ENCODE measurements at places on chromosomes 2 and 18.

- no peak for DNase-seq
Observed at GRCh38 chr2:522776-523175, 154.4 kb downstream of the TMEM18 start.

DNA sequence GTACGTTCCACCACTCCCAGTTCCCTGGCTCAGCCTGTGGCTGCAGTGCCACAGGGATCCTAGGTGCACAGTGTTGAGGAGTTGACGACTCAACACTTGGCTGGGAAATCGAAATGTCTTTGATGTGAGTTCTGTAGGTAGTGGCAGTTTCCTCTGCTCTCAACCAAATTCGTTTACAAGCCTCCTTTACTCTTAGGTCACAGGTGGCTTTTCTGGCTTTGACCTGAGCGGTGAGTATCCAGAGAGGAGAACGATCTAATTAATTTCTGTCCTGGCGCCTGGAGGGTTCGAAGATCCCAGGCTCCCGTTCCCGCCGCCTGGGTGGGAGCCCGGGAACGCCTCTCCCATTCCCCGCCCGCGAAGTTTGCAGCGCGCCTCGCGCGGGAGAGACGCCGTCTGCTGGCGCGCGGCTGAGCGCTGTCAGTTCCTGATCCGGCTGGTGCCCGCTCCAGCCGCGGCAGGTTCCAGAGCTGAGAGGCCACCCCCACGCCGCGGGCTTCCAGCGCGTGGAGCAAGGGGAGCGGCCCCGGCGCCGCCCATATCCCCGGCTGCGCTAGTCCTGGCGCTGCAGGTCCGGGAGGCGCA lies at the start of gene LAMA3:
TSS of gene LAMA3 (plus strand) at position 423 of the 585 bp plus-strand sequence. CDS start 231 bp downstream, outside the sequence.
- DNase-seq, result peak; percentile 56

GRCh38 chr2:41966431-41966893 lies 81.4 kb upstream of the PKDCC start:
- DNase-seq, result no peak

DNA sequence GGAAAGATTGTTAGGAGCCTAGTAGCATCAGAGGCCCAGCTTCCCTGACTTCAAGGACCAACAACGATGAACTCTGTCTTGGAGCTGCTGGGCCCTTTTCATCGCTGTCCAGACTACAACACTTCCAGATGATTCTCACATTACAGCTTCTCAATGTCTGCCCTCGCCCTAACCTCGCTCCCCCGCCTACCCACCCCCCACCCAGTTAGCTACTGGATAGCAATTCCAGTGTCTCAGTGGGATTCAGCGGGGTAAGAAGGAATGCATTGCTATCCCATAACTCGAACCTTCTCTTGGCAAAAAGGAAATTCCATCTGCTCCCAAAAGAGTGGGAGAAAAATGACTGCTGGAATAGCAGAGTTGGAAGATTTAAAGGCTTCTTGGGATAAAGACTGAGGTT lies 65.0 kb downstream of the RPL37A start:
- DNase-seq, result no peak

- no peak for DNase-seq
Observed at GRCh38 chr2:127463155-127463991, 45.1 kb downstream of the PROC start.

DNA sequence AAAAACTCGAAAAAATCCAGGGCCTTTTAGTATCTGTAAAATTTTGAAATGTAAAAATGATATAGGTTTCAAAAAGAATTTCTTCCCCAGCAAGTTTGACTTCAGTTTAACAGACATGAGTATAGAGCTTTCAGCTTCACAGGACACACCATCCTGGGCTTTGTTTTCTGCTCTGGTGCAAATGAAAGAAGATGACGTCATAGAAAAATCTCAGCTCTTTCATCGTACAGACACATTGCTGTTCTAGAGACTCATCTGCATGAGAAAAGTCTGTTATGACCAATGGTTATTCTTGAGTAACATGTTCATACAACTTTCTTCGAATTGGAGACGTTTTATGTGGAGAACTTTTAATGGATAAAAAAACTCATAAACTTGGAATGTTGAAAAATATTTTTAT lies 111.7 kb upstream of the DYNAP start:
- DNase-seq, result no peak

GRCh38 chr18:12933327-12933726 lies 14.5 kb upstream of the SEH1L start:
- no peak for DNase-seq

GRCh38 chr2:135590619-135591260 lies 59.5 kb downstream of the R3HDM1 start:
- no peak for DNase-seq

- peak; percentile 20 for DNase-seq
Observed at GRCh38 chr2:203578759-203579643, 43.9 kb upstream of the RAPH1 start.

DNA sequence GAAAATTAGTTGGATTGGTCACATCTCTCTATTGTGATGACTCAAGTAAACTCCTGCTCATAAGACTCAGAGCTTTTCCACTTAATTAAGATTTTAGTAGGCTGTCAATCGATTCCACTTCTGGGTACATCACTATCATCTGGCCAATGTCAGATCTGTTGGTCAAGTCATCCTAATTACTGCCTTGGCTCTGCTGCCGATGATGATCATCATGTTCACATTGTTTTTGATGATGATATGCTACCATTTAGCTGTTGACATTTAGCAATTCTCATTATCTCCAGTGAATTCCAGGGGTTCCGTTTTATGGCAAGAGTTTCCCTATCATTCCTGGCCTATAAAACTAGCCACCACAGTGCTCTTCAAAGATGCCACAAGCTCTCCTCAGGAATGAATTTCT lies 253.4 kb downstream of the IKZF2 start:
- no peak for DNase-seq

DNA sequence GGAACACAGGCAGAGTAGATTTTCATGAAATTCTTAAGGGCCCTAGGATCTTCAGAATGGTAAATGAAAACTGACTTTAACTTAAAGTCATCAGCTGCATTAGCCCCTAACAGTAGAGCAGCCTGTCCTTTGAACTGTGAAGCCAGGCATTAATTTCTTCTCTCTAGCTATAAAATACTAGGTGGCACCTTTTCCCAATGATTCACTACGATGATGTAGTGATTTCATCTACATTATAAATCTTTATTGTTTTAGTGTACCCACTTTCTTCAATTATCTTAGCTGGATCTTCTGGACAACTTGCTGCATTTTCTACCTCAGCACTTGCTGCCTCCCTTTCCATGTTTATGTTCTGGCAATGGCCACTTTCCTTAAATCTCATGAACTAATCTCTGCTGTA lies 290.5 kb downstream of the NOL4 start:
- no peak for DNase-seq

- no peak for DNase-seq
Observed at GRCh38 chr18:1968801-1969498, 602.4 kb downstream of the METTL4 start.

DNA sequence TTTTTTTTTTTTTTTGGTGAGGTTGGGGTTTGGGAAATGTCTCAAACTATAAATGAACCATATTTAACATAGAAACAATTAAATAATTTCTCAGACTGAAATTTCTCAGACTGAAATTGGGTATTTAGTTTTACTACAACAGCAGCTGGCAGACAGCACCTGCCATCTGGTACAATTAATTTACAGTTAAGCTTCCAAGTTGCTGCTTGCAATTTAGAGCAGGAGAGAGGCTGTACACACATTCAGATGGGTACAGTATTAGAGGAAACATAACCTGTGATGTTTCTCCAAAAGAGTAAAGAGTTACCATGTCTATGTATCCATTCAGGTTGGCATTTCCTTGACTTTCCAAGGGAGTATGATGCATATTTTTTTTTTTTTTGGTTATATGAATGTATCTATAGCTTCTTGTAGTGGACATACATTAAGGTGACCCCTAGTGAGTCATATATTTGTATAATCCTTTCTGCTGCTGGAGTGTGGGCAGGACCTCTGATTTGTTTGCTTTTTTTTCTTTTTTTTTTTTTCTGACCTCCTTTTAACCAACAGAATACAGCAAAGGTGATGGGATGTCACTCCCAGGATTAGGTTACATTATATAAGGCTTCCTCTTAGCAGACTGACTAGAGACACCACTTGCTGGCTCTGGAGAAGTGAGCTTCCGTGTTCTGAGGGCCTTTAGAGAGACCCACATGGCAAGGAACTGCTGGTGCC lies 201.7 kb downstream of the PTH2R start:
- DNase-seq, result no peak

- DNase-seq, result no peak
Observed at GRCh38 chr2:60710707-60711106, 45.4 kb upstream of the PAPOLG start.

DNA sequence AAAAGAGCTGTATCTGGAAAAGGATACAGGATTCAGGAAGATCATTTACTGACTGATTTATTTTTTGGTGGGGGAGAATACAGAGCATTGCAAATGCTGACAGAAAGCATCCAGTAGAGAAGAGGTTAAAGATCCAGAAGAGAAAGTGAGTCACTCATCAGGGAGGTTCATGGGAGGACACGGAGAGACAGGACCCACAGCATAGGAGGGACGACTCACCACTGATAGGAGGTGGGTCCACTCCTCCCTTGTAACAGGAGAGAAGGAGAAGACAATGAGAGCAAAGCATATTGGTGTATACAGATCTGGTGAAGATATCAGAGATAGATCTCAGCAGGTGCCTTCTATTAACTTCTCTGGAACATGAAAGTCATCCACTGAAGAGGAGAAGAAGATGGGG lies 142.4 kb upstream of the AQP4 start:
- DNase-seq, result no peak

DNA sequence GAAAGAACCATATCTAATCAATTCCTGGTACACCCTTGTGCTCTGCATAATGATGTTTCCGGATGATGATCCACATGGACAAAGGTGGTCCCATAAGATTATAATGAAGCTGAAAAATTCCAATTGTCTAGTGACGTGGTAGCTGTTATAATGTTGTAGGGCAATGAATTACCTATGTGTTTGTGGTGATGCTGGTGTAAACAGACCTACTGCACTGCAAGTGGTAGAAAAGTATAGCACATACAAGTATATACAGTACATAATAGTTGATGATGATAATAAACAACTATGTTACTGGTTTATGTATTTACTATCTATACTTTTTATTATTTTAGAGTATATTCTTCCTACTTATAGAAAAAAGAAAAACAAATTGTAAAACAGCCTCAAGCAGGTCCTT lies 8.4 kb downstream of the DGKD start:
- DNase-seq, result no peak

DNA sequence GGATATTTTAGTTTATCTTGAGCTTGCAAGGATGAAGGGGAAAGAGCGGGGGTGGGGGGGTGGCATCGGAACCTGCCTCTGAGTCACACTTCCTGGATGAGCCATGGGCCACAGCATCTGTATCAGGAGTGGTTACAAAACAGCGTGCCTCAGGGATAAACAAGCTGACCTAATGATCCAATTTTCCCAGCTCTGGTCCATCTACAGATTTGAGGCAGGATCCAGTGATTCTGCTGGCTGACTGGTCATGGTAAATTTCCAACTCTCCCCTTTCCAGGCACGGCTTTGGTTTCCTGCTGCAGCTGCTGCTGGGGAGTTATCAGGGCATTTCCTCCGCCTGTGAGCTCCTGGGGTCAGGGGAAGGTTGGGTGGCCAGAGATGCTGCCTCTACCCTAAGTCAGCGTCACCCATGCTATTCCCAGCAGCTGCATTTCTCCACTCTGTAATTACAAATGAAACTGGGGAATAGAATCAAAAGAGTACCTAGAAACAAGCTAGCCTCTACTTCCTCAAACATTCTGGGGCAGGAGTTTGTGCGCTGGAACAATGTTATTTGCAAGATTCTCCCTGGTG lies 4.7 kb upstream of the HPCAL1 start:
- DNase-seq, result no peak

GRCh38 chr18:12028674-12029073 lies 47.4 kb downstream of the IMPA2 start:
- no peak for DNase-seq

- DNase-seq, result no peak
Observed at GRCh38 chr2:19865151-19865550, 36.6 kb downstream of the TTC32 start.

Measured in NCI-H1048 (cell line).